ENCODE measurements at places on chromosomes 3 and 15.

DNA sequence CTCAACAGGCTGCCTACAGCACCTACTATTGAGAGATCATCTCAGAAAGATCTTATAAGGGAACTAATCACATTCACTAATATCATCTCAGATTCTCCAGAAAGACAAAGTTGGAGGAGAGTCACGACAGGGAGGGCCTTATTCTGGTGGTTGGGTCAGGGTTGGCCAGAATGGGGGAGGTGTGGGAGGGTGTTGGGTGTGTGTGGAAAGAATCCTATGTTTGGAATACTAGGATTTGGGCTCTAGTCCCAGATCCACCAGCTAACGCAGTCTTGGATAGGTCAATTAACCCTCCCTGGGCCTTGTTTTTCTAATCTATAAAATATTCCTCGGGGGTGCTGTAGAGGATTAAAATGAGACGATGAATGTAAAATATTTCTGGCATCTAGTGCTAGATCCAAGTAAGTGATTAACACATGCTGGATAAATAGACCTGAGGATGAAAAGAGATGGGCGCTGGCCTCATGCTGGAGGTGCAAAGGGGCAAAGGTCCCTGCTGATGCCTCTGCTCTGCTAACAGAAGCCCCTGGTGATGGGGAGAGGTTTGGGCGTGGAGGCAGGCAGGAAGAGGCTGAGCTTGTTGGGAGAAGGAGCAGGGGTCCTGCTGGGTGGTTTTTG is 67.6 kb upstream of the ETV5 start:
- no peak for DNase-seq

GRCh38 chr3:186487819-186488218 is 56.4 kb downstream of the CRYGS start:
- DNase-seq, result no peak

DNA sequence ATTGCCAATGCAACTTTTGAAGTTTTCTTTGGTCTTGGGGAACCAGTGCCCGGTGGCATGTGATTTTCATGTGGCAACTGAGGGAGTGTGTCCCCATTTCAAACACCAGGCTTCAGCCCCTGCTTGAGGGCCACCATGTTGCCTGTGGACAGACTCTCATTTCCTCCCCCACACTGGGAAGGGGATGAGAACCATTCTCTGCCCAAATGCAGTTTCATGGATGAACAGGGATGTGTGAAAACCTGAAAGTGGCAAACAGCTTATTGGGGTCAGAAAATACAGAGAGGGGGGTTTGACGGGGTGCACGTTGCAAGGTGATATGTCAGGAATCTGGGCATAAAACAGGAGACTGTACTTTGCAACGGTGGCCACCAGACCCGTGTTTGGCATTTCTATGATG is 6.3 kb downstream of the FAM107A start:
- DNase-seq, result no peak

DNA sequence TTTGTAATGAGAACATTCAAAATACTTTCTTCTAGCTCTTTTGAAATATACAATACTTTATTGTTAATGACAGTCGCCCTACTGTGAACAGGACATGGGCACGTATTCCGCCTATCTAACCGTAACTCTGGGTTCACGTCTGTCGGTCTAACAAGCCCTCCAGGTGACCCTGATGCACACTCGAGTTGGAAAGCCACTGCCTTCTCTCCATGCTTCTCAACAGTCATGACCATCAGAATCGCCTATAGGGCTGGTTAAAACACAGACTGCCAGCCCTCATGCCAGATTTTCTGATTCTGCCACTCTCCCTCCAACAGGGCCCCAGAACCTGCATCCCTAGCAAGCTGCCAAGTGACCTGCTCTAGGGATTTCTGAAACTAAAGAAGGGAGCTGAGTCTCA is 140.2 kb downstream of the FOXP1 start:
- DNase-seq, result no peak

DNA sequence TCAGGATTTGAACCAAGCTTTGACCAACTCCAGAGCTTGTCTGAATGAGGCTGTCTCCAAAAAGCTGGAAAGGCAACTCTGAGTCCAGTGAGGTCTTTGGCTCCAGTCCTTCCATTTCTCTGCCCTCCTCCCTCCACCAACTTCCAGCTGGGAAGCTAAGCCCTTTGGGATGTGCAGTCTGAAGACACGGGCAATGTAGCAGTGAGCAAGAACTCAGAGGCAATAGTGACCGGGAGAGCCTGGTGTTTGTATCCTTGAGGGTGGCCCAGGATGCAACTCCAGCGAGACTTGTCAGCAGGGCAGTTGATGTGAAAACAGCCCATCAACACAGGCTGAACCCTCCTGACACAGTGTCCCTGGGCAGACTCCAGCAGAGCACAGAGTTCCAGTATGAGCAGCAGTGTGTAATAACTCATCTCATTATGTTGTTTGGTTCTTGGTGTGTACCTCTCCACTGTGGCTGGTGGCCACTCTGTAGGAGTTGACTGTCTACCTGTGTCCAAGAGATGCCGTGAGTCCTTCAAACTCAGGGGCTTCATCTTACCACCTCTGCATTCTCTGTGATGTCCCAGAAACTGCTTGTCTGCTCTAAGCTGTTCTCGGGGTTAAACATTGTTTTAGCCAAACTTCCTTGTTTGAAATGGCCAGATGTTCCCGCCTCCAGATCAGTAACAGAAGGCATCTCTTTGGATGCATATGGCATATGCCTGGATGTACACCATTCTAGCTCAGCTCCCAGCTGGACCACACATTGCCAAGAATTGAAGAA is 6.6 kb downstream of the CDCP1 start:
- DNase-seq, result no peak

- no peak for DNase-seq
Observed at GRCh38 chr3:120762615-120763014, 20.1 kb downstream of the GTF2E1 start.

- no peak for DNase-seq
Observed at GRCh38 chr3:113454057-113454456, 12.8 kb upstream of the CFAP44 start.

- no peak for DNase-seq
Observed at GRCh38 chr3:15160662-15161061, 45.4 kb upstream of the CAPN7 start.

DNA sequence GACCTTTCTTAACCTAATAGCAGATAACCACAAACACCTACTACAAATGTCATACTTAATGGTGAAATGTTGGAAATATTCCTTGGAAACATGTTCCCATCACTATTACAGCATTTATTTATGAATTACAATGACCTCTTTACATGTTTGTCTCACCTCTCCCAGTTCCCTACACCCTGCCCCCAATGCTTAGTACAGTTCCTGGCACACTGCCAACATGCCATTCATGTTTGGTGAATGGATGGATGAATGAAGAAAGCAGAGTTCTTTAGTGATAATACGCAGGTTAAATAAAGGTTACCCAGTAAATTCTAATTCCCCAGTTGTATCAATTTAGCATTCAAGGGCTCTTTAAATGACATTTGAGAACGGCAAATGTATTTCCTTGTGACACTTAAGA is 259.9 kb upstream of the ATP11B start:
- no peak for DNase-seq

- no peak for DNase-seq
Observed at GRCh38 chr3:46892285-46893145, 15.0 kb downstream of the PTH1R start.

DNA sequence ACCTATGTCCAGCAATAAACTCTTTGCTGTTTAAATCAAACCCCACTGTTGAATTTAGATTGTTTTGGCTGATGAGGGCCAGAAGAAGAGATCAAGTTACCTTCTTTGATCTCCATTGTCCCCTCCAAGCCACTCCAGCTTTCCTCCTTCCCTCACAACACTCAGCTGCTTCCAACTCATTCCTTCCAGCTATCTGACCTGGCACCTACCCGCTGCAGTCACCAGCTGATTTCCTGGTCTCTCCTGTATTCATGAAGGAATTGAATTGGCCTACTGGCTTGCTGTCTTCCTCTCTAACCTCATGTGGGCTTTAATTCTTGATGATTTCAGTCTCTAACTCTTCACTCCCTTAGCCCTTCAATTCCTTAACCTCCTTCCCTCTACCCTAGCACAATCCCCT is 40.8 kb upstream of the ABHD17C start:
- DNase-seq, result no peak

- no peak for DNase-seq
Observed at GRCh38 chr3:61674596-61674995, 113.2 kb downstream of the PTPRG start.

DNA sequence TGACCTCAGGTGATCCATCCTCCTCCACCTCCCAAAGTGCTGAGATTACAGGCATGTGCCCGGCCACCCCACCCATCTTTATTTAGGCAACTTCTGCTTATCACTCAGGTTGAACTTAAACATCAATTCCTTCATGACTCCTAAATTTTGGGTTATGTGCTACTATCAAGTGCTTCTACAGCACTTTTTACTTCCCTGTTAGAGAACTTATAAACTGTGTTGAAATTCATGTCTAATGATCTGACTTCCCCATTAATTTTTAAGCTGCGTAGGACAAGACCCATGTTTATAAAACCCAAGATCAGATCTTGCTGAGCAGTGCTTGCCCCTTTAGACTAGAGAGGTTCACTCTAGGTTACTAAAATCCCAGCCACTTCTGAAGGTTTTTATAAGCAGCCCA is 266.2 kb upstream of the TPRG1 start:
- no peak for DNase-seq

DNA sequence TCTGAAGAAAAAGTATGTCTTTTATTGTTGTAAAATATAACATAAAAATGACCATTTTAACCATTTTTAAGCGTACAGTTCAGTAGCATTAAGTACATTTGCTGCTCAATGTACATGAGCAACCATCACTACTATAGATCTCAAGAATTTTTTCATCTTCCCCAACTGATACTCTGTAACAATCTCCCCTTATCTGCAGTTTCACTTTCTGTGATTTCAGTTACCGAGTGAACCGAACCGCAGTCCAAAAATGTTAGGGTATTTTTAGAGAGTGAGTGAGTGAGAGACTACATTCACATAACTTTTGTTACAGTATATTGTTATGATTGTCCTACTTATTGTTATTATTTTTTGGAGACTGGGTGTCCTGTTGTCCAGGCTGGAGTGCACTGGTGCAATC is 9.0 kb upstream of the SLC25A26 start:
- DNase-seq, result no peak

DNA sequence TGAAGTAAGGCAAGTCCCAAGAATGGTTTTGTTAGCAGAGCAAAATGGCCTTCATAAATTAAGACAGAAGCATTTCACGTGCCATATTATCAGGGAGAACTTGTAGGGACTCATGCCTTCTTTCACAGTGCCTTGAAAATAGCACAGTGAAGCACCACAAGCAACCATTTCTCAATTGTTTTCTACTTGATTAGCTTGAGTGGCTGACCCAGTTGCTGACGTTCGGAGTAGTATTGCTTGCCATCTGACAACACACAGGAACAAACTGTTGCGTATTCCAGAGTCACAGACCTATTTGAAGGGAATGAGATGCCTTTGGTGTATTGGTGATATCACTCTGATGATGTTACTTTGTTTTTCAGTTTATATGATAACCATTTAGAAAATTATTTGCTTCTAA is 3.0 kb upstream of the C3orf52 start:
- no peak for DNase-seq

DNA sequence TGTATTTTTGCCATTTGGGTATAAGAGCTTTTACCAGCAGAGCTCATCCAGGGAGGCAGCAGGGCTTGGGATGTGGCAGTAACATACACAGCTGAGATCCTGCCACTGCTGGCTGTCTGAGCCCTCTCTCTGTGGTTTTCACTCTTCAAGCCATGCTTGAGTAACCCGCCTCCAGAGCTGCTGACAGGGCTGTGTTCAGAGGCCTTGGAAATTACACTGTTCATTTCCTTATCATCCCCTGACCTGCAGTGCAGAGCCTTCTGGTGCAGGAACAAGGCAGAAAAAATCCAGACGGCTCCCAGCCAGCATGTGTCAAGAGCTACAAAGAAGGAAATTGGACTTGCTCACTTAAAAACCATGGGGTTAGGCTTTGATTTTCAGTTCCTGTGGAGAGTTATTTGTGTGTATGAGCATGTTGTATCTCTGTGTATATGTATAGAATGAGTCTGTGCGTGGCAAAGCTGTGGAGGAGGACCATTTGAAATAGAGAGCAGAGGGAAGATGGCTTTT is 47.0 kb downstream of the ZNF609 start:
- no peak for DNase-seq

- no peak for DNase-seq
Observed at GRCh38 chr3:185059766-185060165, 93.1 kb downstream of the C3orf70 start.

DNA sequence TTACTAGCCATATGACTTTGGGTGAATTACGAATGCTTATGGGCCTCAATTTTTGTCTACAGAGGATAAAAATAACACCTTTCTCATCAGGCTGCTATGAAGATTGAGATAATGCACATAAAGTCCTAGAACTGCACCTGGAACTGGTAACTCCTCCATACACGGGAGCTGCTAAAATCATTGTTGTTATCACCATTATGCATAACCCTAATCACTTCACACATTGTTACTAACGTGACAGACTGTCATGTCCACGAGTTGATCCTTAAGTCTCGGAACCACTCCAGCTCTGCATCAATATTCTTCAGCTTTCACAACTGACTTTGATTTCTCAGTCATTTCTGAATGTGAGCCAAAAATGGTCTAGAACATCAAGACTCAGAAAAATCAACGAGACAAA is 64.1 kb downstream of the RFTN1 start:
- no peak for DNase-seq

- no peak for DNase-seq
Observed at GRCh38 chr3:73710340-73710739, 85.6 kb upstream of the PDZRN3 start.

Measured in D721Med (cell line).